Activated CD4-positive, alpha-beta T cell treated with anti-CD3 and anti-CD28 coated beads for 36 hours (primary cell): ENCODE measurements at places on chromosomes 3 and 15.

GRCh38 chr15:101332061-101332467, 37.0 kb upstream of the SNRPA1 start:
- no peak for DNase-seq

DNA sequence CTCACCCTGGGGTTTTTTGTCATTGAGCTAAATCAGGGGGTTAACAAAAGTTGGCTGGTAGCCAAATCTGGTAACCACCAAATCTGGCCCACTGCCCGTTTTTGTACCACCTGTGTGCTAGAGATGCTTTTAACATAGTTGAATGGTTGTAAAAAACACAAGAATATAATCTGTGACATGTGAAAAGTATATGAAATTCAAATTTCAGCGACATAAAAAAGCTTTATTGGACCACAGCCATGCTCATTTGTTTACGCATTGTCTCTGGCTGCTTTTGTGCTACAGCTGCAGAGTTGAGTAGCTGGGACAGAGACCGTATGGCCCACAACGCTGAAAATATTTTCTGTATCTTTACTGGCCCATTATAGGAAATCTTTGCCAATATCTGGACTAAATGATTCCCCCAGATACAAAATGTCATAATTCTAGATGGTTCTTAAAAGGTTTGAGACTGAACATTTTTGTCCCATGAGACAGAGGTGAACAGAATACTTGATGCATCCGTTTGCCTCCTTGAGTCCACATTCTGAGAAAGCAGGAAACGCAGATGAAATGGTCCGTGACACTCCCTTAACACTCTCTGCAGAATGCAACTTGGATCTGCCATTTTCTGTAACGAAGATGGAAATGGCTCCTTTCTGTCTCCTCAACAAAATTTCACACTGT, 120.9 kb upstream of the PDZRN3 start:
- DNase-seq = no peak

DNA sequence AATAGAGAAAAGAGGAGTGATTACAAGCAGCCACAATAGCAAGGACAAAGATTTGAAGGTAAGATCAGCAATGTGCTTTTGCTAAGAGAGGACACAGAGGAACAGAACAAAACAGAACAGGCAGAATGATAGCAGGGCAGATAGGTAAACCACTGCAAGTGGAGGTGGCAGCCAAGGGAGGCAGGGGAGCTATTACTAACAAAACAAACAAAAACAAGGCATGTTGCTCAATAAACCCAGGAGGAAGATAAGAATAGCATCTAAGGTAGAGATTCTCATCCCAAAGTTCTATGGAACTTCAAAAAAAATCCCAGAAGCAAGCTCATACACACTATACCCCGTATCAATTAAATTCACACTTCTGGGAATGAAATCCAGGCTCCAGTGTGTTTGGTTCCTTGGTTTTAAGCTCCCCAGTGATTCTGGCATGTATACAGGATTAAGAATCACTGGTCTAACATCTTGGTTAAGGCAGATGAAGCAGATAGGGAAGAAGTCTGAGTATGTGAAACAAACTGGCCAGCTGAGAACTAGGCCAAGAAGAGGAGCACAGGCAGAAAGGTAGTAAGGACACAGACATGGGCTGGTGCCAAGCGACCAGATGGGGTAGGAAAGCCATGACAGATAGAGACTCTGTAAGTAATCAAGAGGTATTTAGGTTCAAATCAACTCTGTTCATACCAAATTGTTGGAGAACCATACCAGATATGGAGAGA, 189.2 kb downstream of the DTWD1 start:
- no peak for DNase-seq

- DNase-seq = no peak
Measured at GRCh38 chr15:62052713-62053112, 7.5 kb downstream of the VPS13C start.
